ENCODE measurements at places on chromosomes 16 and 17.
A peak's percentile ranks its signal among the peaks of the same experiment; 100 is the strongest.

GRCh38 chr17:57467801-57468200 is 211.5 kb downstream of the MSI2 start:
- no peak for DNase-seq

- DNase-seq = no peak
These were observed 4.7 kb downstream of the ALDH3A1 start for GRCh38 chr17:19743101-19744100.

DNA sequence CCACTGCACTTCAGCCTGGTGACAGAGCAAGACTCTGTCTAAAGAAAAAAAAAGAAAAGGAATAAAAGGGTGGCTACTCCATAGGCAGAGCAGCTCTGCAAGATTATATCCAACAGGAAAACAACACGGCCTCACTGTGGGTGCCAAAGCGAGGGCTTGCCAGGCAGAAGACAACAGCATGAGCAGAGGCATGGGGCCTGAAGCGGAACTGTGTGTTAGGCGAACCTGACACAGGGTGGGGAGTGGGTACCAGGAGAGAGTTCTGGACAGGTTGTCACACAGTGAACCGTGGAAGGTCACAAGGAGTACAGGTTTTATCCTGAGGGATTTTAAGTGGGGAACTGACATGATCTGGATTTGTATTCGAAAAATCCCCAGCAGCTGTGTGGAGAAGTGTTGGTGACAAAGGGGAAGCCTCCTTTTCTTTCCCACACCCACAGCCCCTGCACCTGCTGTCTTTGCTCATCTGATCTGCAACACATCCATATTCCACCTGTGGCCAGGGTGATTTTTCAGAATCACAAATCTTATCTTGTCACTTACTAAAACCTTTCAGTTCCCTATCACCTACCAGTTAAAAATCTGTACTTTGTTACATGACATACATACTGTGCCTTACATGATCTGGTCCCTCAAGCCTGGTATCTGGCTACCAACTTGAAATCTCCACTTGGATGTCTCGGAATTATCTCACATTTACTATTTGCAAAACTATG is 23.2 kb upstream of the ARHGAP17 start:
- DNase-seq = no peak

- no peak for DNase-seq
These were observed 121.6 kb upstream of the SMURF2 start for GRCh38 chr17:64783556-64784352.

DNA sequence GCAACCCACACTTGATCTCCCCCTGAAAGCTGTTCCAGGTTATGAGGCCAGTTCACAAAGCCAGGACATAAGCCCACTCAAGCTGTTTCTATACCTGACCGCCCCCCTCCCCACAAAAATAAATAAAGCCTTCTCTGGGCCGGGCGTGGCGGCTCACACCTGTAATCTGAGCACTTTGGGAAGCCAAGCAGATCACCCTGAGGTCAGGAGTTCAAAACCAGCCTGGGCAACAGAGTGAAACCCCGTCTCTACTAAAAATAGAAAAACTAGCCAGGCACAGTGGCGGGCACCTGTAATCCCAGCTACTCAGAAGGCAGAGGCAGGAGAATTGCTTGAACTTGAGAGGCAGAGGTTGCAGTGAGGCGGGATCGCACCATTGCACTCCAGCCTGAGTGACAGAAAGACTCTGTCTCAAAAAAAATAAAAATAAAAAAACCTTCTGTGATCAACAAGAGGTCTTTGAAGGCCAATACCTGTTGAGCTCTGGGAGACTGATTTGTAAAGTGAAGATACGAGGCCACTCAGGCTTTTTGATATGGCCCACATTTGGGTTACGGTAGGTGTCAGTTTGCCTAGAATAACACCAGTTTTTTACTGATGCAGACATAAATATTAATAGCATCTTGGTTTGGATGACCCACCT is 2.2 kb downstream of the KDM8 start:
- no peak for DNase-seq

GRCh38 chr17:5703736-5704135 is 119.4 kb upstream of the NLRP1 start:
- DNase-seq = no peak

- DNase-seq = no peak
These were observed 122.6 kb downstream of the NPIPB5 start for GRCh38 chr16:22633280-22633679.

DNA sequence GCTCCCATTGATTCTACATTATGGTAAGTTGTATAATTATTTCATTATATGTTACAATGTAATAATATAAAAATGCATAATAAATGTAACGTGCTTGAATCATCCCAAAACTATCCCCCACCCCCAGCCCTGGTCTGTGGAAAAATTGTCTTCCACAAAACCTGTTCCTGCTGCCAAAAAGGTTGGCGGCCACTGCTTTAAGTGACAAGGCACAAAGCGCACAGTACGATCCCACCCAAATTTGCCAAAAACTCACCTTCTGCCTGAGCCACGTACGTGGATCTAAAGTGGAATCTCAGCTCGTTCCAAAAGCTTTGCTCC is 14.5 kb downstream of the CYB561 start:
- no peak for DNase-seq

GRCh38 chr17:39663688-39664580 is 1.2 kb upstream of the TCAP start:
- DNase-seq = no peak

DNA sequence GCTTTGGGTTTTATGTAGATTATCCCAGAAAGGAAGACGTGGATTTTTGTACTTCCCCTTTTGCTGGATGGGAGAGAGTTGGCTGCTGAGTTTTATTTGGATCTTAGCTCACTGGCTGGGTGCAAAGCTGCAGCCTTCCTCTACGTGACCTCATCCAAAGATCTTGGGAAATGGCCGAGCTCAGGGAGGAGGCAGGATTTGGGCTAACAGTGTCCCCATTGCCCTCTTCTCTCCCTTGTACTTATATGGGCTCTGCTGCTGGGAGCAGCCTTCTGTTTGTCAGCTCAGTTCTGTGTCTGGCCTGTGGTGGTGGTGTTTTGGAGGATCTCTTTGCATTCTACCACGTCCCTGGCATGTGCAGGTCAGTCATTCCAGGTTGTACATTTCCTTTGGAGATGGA is 2.0 kb downstream of the AOC3 start:
- no peak for DNase-seq

- no peak for DNase-seq
These were observed at the start of gene CIBAR2 for GRCh38 chr16:85112364-85112763. Gene CIBAR2, minus strand, starts transcription at chr16:85112472. Its CDS starts 120 bp downstream, at chr16:85112352.

GRCh38 chr17:3845291-3845620 is 790 bp downstream of the NCBP3 start:
- DNase-seq = peak; percentile 45

DNA sequence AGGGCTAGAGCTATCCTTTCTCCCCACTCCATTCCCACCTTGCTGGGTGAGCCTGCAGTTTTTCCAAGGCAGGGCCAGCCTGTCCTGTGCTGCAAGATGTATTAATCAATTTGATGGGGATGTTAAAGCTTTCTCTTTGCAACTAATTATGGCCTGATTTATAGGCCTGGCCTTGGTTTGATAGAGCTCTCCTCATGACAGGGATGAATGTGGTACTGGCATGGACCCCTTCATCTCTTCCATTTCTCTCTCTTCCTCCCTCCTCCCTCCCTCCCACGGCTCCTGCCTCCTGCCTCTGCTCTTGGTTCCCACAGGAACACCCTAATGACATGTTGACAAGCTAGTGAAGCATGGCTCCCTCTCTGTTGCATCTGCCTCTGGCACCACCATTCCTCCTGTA is 47.2 kb upstream of the SKAP1 start:
- no peak for DNase-seq

GRCh38 chr17:59121901-59122480 is 15.3 kb upstream of the TRIM37 start:
- no peak for DNase-seq

DNA sequence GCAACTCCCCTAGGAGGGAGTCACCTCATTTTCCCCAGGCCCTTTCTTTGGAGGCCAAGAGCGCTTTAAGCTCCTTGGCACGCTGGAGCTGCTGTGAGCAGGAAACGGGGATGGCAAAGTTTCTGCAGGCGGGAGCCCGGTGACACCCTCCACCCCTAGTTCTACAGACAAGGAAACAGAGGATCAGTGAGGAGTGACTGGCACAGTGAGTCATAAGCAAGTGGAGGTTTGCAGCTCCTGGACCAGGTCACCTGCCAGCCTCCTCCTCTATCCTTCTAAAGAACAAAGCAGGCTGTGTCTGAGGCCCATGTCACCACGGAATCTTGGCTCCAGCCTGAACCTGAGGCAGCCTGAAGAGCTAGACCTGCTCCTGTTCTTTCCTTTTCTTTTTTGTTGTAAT is 141.9 kb downstream of the TMEM132E start:
- DNase-seq = no peak

- no peak for DNase-seq
These were observed 37.7 kb upstream of the OR3A1 start for GRCh38 chr17:3335876-3336275.

Measured in CD4-positive, alpha-beta T cell treated with Interleukin-21 for 1 hour (primary cell).